ENCODE measurements at places on chromosomes 1 and 21.
A peak's percentile ranks its signal among the peaks of the same experiment; 100 is the strongest.

GRCh38 chr1:1881727-1882126 lies 9.2 kb downstream of the GNB1 start:
- DNase-seq: no peak

- no peak for DNase-seq
These were observed 22.9 kb downstream of the CBR1 start for GRCh38 chr21:36092681-36093080.

DNA sequence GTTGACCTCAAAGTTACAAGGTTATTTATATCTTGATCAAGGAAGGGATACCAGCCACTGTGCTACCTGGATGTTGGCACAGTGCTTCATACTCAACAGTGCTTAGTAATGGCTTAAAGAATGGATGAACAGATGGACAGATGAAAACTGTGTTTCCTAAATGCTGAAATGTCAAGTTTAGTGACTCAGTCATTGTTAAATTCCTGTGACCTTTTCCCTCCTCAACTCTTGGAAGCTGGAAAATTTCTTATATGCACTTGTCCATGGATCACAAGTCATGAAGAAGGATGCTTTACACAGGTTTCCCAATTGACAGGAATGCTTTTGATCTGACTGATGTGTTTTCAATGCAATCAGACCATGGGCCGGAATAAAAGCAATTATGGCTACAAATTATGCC lies 39.6 kb upstream of the SLC19A2 start:
- DNase-seq: no peak

- DNase-seq: no peak
These were observed 3.6 kb upstream of the IL12RB2 start for GRCh38 chr1:67304023-67304422.

DNA sequence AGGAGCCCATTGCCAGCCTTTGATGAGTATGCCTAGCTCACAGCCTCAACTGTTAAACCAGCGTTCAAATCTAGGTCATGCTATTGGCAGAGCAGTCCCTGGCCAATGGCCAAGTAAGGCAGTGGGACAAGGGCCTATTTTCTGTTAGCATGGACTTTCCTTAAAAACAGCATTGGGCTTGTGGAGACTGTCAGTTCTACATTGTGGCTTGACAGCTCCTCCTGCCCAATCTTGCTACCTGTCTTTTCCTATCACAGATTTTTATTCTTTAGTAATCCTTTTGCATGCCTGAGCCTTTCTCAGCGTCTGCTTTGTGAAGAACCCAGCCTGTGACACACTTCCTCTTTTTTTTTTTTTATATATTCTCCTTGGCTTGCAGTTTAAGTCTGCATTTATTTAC lies 56.4 kb downstream of the DIP2A start:
- DNase-seq: peak; percentile 62

- no peak for DNase-seq
These were observed 5.7 kb downstream of the SLC6A17 start for GRCh38 chr1:110155878-110156522.

- DNase-seq: peak; percentile 78
These were observed 615.4 kb downstream of the PTPRU start for GRCh38 chr1:29851691-29852090.

DNA sequence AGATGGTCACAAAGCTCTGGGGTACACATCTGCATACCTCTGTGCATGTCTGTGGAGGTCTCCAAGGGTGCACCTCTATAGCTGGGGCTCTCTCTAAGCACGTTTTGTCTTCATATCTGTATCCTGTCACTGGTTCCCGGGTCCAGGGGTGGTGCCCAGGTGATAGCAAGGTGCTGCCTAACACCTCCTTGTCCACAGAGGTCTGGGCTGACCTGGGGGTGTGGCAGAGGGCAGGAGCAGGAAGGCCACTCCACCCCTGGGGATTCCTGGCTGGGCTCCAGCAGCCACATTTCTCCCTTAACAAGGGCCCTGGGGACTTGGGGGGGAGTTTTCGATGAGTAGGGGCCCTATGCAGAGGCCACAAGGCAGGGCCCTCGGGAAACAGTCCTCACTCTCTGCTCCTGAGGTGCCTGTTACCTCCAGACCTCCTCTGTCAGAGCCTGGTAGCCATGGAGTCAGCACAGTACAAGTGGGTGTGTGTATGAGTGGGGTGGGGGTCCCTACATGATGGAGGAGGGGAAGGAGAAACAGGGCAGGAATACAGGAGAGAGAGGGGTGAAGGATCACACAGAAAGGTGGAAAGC lies 7.0 kb upstream of the CDCP2 start:
- no peak for DNase-seq

DNA sequence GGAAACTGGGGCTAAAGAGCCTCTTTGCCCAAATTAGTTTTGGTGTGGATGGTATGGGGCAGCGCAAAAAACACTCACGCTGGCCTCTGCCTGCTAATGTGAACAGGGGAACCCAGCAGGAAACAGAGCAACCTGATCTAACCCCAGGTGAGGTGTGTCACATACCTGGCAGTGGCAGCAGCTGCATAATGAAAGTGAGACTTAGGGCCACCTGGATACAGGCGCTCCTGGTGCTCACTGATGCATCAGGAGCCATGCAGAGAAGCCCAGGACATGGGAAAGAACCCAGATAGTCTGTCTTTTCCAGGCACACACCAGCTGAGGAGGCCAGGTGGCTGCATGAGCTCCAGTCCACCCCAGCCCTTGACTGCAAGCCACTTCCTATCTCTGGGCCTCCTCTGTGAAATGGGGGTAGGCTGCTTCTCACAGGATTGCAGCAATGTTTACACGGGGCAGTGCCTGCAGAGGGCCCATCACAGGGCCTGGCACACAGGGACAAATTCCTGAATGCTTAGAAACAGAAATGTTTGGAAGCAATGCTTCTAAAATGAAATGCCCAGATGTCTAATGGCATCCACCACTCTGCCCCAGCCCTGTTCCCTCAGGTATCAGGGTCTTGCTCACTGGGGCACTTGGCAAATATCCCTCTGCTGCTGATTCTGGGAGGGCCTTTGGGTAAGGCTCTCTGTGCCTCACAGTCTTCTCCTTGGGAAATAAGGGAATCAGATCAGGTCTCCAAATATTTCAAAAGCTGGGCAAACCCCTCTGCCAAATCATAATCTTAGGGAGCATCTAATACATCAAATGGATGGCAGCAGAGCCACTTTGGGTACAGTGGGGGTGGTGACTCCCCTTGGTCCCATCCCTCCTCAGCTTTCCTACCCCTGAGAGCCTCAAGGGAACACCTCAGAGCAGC lies 19.9 kb downstream of the DHCR24 start:
- no peak for DNase-seq

DNA sequence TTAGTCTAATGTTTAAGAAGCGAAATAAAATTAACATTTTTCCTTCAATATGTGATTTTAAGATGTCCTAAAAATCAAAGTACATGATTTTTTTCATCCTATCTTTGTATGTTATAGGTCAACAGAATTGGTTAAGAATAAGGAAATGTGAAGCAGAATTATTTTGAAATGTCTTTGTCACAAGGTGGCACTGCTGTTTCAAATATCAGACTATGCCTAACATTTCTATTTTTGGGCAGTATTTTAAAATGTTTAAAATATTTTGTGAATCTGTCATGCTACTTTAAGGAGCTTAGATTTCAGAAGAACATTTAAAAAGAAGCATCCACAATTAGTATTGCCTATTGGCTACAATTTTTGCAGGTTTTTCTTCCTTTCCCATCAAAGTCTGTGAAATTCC lies 38.7 kb downstream of the AMY1C start:
- no peak for DNase-seq

DNA sequence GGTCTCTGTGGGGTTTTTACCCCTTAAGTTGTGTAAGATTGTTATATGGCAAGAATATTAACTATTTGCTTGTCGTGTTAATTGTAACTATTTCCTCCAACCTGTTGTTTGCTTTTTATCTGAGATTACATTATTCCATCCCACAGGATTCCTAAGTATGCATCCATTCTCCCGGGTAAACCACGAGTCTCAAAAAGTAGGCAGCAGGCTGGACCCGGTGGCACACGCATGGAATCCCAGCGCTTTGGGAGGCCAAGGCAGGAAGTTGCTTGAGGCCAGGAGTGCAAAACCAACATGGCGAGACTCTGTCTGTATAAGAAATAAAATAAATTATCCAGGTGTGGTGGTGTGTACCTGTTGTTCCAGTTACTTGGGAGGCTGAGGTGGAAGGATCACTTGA lies 12.6 kb upstream of the RSPO1 start:
- no peak for DNase-seq

All from LNCaP clone FGC (cell line).